ENCODE measurements at places on chromosomes 13 and 19. TPM values are rescaled to one million over a fixed set of nuclear protein-coding genes. Genes with fewer than 3 reads are reported as not detected.
A peak's percentile ranks its signal among the peaks of the same experiment; 100 is the strongest.

DNA sequence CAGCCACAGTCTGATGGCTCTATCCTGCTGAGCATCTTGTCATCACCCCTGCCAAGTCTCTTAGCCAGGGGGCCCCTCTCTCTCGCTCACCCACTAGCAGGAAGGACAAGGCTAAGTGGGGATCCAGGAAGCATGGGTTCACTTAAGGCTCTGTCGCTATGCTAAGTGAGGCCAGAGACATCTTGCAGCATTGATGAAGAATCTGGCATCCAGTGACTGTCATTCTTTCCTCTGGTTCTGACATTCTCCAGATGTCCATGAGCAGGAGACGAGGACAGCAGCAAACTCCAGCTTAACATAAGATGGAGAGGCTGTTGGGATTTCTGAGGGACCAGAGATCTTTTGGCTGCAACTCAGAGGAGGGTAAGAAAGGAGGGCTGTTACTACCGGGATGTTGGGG lies 230.2 kb downstream of the TSHZ3 start:
- H3K27ac ChIP-seq: no peak overlapping the region
- H3K4me3 ChIP-seq: no peak overlapping the region
- peaks cover 3% of the 10 kb centered on the region for H3K27me3 ChIP-seq

DNA sequence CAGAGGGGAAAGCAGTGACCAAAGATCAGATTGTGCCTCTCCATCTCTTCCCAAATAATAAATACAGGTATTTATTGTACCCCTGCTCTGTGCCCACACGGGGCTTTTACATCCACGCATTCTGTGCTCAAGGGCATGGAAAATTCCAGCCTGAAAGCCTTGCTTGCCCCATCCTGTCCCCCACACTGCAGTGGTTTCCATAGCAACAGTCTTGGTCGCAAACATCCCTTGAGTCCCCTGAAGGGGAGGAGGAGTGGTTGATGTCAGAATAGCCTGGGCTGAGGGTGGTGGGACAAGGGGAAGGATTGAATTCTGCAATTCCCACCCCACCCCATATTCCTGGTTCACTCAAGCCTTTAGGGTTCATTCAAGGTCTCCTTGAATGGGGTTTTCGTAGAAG lies 41.0 kb upstream of the USP29 start:
- H3K27ac ChIP-seq: no peak overlapping the region
- H3K36me3 ChIP-seq: peaks cover 6% of the 10 kb centered on the region
- H3K27me3 ChIP-seq: no peaks in the 10 kb centered on the region
- no peak for DNase-seq

DNA sequence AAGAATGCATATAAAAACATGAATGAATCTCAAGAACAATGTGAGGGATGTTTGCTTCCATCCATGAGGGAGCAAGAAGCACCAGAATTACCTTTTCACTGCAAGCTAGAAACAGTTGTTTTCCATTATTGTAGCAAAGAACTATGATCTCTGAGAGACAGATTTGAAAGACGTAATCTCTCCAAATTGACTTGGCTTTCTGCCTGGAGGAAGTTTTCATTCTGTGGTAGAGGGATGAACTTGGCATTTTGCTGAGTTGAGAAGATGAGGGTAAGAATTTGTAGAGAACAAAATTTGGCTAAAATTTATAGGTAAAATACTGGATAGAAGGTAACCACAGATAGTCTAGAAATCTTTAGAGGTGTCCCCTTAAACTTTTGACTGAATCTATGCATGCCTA lies 496.8 kb downstream of the TDRD3 start:
- H3K4me3 ChIP-seq: no peak overlapping the region
- DNase-seq: no peak
- H3K27ac ChIP-seq: no peak overlapping the region
- H3K27me3 ChIP-seq: no peaks in the 10 kb centered on the region
- H3K36me3 ChIP-seq: no peaks in the 10 kb centered on the region

The TMEM38A gene
- 0.58 TPM for total RNA-seq

The LILRA1 gene
- total RNA-seq: not detected

DNA sequence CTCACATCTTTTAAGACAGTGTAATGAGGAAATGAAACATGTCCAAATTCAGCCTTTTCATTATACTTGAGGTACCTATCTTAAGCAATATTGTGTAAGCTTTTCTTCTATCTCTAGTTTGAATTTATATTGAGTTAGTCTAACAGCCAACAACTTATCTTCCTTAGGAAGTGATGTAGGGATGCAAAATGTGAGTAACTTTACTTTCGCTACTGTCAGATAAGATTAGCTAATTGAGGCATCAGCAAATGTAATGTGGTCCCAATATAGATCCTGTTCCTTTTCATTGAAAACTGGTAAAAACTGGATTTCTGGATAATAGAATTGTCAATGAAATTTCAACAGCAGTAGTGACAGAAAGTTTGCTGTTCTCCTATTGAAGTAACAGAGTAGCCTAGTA lies 902.2 kb downstream of the GPC5 start:
- H3K4me3 ChIP-seq: no peak overlapping the region
- H3K27ac ChIP-seq: no peak overlapping the region
- H3K36me3 ChIP-seq: no peaks in the 10 kb centered on the region
- H3K27me3 ChIP-seq: no peaks in the 10 kb centered on the region
- no peaks in the 10 kb centered on the region for H3K4me1 ChIP-seq

The UPF1 gene
- total RNA-seq: 77.2 TPM

DNA sequence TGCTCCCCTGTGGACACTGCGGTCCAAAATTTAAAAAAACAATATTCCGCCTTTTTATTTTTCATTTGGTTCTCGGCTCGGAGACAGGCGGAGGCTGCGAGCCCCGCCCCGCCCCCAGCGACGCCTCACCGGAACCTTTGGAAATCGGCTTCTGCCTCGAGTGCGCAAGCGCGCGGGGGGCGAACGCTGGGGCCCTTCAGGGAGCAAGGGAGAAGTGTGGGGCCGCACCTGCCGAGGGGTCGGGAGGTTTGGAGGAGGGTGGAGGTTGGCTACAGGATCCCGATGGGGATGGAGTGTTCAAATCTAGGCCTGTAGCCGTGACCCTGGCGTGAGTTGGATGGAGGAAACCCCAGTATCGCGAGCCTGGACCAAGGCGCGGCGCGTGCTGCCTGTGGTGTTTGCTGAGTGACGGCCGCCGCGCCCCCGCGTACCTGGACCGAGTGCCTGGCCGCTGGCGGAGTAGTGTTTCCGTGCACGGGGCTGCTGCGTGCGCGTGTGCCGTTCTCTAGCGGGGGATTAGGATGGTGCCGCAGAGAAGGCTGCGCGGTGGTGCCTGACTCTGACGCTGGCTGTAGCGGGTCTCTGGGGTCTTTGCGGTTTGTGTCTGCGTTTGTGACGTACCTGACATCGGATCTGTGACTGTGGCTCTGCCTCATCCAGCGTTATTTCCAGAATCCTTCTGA lies 565 bp upstream of the ZFP30 start:
- H3K4me1 ChIP-seq: peaks cover 27% of the 10 kb centered on the region
- H3K4me3 ChIP-seq: peak overlapping the region; percentile 91
- DNase-seq: peak; percentile 90
- peaks cover 19% of the 10 kb centered on the region for H3K36me3 ChIP-seq
- no peaks in the 10 kb centered on the region for H3K27me3 ChIP-seq

DNA sequence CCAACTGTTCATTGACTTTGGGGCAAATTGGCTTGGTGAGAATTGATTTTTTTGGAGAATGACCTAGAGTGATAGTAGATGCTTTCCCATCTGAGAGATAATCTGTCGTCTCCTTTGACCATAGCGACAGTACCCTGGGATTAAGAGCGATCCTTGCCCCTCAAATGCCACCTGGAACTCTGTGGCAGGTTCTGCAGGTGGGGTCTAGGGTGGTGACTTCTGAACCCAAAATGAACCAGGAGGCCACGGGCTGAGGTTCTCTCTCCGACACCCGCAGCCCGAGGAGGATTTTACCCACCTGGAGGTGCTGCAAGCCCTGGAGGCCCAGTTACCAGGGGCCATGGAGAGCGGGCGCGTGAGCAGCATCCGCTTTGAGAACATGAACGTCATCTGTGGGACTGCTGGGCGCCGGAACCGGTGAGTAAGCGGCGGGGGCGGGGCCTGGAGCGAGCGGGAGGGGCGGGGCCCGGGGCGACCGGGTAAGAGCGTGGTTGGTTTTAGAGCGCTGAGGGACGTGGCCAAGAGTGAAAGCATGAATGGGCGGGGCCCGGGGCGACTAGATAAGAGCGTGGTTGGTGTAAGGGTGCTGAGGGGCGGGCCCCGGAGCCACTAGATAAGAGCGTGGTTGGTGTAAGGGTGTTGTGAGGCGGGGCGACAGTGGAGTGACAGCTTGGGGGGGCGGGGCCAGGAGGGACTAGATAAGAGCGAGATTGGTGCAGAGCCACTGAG lies 8.6 kb downstream of the C19orf81 start:
- H3K4me3 ChIP-seq: peak overlapping the region; percentile 74
- peak overlapping the region; percentile 66 for H3K27ac ChIP-seq
- H3K4me1 ChIP-seq: peaks cover 17% of the 10 kb centered on the region

DNA sequence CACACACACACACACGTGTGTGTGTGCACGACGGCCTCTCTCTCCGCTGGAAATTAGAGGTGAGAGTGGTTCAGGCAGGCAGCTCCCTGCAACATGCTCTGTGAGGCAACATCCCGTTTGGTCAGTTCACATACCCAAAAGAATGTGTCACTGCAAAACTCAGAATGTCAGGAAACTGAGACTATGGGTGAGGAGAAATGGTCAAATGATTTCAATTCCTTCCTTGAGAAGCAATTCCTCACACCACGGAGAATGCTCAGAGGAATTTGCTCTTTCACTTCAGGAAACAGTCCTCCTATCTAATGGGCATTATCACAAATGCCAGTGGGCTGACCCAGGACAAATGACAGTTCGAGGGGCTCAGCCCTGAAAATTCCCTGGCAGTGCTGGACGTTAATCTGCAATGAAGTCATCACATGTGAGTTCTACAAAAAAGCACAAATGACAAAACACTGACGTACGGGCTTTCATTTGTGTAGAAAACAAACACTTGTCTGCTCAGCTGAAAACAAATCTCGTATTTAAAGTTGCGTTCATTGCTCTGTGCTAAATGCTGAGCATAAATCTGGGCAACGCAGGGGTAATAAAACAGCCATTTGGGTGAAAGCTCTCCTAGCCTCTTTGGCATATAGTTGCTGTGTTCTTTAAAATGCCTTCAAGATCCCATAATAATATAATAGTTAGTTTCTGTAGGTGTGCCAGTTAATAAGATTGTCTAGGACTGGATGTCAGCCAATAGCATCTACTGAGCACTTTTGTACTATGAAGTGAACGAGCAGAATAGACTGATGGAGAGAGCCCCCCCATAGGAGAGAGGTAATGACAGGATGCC lies 18.6 kb upstream of the LATS2 start:
- H3K4me1 ChIP-seq: peaks cover 6% of the 10 kb centered on the region
- no peaks in the 10 kb centered on the region for H3K36me3 ChIP-seq
- H3K27ac ChIP-seq: no peak overlapping the region
- DNase-seq: no peak
- no peak overlapping the region for H3K4me3 ChIP-seq

GRCh38 chr13:66659286-66659685 lies 570.9 kb downstream of the PCDH9 start:
- H3K27me3 ChIP-seq: no peaks in the 10 kb centered on the region
- H3K4me3 ChIP-seq: no peak overlapping the region

The LRG1 gene
- total RNA-seq: 0.88 TPM

GRCh38 chr19:47230054-47230920 lies 712 bp downstream of the BBC3 start:
- H3K4me1 ChIP-seq: peaks cover 28% of the 10 kb centered on the region
- peaks cover 3% of the 10 kb centered on the region for H3K36me3 ChIP-seq
- peak; percentile 85 for DNase-seq
- H3K27me3 ChIP-seq: no peaks in the 10 kb centered on the region

The PNMA8C gene
- not detected for total RNA-seq

GRCh38 chr13:30846866-30847265 lies 59.2 kb upstream of the MEDAG start:
- peaks cover 9% of the 10 kb centered on the region for H3K27me3 ChIP-seq
- no peak overlapping the region for H3K27ac ChIP-seq

All from activated CD4-positive, alpha-beta memory T cell treated with anti-CD3 and anti-CD28 coated beads for 36 hours (primary cell).